ENCODE measurements at places on chromosomes 12 and 14.
A peak's percentile ranks its signal among the peaks of the same experiment; 100 is the strongest.

GRCh38 chr12:63941166-63941800 lies 96.8 kb downstream of the SRGAP1 start:
- DNase-seq, result no peak

DNA sequence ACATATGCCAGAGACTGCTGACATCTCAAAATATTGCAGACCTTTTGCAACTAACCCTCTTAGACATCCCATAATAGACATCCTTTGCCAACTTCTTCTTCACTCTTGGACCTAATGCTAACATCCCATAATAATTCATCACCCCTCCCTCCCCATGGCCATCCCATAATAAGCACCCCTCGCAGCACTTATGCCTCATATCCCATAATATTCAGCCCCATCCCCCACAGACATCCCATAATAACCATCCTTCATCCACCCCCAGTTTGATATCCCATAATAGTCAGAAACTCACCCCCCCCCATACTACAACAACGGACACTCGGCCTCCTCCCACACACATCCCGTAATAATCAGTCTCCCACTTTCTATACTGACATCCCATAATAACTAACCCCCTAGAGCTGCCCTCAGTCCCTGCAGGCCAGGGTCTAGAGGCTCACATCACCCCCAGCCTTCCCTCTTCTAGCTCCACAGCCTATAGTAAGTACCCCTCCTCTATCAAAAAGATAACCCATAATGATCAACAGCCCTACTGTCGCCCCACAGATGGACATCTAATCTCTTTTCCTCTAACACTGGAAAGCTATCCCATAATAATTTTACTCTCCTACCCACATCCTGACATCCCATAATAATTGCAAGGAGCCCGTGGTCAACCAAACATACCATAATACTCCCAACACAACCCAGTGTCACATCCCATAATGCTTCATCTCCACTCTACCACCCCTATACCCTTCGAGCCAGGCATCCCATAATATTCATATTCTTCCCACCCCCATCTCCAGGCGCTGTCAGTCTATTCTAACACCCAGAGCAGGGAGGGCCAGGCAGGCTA lies 792 bp upstream of the CHD4 start:
- DNase-seq, result peak; percentile 53

DNA sequence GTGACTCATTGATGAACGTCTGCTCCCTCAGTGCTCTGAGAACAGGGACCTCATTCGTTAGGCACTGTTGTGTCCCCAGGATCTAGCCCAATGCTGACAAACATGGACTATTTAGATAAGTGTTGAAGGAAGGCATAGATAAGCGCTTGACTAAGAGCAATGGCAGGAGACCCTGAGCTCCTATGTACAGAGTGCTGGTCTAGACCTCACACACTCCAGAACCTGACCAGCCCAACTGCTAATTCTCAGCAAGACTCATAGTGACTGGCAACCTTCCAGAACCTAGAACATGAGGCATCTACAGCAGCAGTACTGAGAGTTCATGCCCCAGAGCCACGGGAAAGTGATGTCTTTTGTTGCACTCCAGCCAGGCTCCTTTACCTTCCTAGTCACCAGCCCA lies 69.2 kb downstream of the CRACR2A start:
- DNase-seq, result no peak

DNA sequence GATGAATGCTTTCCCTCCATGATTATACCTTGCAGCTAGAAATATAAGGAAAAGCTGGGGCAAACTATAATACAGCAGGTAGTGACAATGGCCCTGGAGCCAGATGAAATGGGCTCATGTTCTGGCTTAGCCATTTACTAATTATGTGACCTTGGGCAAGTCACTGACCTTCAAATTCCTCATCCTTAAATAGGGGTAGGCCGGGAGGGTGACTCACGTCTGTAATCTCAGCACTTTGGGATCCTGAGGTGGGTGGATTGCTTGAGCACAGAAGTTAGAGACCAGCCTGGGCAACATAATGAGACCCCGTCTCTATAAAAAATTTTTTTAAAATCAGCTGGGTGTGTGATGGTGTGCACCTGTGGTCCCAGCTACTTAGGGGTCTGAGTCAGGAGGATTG lies 155.4 kb downstream of the C12orf75 start:
- no peak for DNase-seq

DNA sequence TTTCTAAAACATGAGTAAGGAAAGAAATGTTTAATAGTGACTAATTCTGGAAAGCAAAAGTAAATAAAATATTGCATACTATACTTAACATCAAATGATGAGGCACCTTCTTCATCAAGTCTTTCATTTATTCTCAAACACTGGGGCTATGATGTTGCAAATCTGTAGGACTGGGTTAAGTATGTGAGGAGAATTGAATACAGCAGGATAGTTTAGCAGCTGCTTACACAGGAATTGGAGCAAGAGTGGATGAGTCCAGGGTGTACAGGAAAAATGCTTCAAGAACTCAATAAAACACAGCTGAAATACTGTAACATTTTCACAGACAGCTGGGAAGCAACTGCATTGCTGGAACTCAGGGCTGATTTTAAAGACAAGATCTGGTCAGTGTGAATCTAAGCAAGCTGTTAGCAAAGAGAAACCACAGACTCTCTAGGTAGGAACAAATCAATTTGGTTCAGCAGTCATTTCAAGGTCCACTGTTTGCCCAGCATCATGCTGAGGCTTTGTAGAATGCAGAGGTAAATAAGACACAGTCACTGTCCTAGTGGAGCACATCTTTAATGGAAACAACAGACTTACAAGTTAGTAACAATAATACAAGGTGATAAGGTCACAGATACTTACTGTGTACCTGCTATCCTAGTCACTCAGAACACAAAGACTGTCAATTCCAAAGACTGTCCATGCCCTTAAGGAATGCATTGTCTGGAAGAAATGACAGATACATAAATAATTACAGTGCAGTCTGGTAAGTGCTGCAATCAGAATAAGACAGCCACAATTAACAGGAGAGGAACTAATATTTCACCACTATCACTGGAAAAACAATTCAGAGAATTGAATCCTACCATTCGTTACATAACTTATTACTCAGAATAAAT lies 96.8 kb upstream of the DACT1 start:
- no peak for DNase-seq

- DNase-seq, result no peak
Measured at GRCh38 chr14:100532906-100533655, 54.1 kb downstream of the BEGAIN start.

- no peak for DNase-seq
Measured at GRCh38 chr12:18340186-18340585, 78.9 kb downstream of the PIK3C2G start.

GRCh38 chr12:26971963-26972362 lies 33.7 kb downstream of the FGFR1OP2 start:
- DNase-seq, result peak; percentile 23

GRCh38 chr12:71585218-71585617 lies 78.4 kb downstream of the ZFC3H1 start:
- DNase-seq, result no peak

GRCh38 chr14:92144708-92145107 lies 22.9 kb downstream of the CPSF2 start:
- no peak for DNase-seq

DNA sequence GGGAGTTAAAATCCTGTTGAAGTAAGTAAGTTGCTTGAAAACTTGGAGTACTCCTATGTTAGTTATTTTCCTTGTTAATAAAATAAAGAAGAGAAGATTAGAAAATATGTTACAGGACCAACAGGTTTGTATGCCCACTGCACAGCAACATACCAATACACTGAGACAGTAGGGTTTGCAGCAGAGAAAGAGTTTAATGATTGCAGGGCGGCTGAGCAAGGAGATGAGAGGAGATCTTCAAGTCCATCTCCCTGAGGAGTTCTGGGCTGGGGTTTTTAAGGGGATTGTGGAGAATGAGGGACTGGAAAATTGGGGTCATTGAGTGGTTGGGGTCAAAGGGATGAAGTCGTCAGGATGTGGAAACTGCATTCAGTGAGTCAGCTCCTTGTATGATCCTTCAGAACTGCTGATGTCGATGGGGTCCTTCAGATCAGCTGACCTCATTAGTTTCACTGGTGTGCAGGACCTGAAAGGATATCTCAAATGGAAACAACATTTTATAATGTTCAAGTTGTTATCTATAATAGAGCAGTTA lies 4.3 kb upstream of the HSD17B6 start:
- DNase-seq, result no peak

- no peak for DNase-seq
Measured at GRCh38 chr12:100717733-100718067, 76.9 kb upstream of the ANO4 start.

DNA sequence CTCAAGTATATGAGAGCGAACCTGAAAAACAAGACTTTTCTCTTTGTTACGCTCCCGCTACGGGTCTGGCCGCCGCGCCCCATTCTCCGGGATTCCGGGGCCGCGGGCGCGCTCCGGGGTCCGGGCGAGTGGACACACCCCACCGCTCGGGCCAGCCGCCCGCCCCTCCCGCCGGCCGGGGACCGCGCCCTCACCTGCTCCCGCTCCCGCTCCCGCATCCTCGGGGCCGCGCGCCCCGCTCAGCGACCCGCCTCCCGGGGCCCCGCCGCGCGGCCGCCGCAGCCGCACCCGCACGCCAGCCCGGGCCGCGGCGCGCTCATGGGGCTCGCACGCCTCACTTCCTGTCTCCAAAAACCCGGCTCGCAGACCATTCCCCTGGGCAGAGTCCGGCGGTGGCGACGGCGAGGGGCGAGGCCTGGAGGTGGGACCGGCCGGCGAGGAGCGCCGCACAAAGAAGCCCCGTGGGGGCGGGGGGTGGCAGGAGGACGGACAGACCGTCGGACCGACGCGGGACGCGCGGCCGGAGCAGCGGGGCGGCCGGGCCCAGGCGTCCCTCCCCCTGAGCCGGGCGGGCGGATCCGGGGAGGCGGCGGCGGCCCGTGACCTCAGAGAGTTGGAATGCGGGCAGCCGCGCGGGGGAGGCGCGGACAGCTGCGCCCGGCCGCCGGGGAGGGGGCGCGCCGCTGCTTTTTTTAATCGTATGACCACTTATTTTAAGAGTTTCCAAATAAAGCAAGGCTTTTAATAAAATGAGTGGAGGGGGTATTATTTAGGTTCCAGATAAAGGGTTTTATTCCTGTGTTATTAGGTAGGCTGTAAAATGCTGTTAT lies at the start of gene PTPN21:
TSS of gene PTPN21 (minus strand) at position 551 of the 830 bp plus-strand sequence. CDS start 4,590 bp downstream, outside the sequence.
- DNase-seq, result peak; percentile 37

DNA sequence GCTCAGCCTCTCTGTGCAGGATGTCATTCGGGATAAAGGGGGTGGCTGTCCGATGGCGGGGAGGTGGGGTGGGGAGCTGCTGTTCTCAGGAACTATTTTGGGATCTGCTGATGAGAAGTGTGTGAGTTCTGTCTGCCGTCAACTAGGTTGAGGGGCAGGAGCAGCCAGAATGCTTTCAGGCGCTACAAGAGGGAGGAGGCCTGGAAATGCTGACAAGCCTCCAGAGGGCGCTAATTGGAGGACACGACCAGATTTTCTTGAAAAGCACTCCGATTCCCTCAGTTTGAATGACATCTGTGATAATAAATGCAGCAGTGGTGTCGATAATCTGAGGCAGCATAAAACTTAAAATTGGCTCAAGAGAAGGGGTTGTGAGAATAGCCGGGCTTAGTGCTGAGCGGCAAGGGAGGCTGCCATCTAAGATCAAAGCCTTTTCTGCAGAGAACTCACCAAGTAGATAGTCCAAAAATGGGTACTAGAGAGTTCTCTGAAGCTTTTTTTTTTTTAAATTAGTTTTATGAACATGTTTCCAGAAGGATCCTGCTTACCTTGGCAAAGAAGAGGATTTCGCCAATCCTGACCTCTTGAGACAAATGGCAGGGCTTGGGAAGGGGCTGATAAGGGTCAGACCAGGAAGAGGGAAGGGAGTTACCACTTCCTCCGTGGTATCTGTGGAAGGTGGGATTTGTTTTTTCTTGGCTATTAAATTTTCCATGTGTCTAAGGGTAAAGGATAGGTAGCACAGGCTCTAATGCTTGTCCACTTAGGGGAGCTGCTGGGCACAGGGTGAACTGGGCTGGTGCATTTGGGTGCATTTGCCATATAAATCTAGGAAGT lies 94.4 kb downstream of the CRACR2A start:
- peak; percentile 35 for DNase-seq

- DNase-seq, result no peak
Measured at GRCh38 chr14:74403619-74404417, 22.2 kb downstream of the SYNDIG1L start.

DNA sequence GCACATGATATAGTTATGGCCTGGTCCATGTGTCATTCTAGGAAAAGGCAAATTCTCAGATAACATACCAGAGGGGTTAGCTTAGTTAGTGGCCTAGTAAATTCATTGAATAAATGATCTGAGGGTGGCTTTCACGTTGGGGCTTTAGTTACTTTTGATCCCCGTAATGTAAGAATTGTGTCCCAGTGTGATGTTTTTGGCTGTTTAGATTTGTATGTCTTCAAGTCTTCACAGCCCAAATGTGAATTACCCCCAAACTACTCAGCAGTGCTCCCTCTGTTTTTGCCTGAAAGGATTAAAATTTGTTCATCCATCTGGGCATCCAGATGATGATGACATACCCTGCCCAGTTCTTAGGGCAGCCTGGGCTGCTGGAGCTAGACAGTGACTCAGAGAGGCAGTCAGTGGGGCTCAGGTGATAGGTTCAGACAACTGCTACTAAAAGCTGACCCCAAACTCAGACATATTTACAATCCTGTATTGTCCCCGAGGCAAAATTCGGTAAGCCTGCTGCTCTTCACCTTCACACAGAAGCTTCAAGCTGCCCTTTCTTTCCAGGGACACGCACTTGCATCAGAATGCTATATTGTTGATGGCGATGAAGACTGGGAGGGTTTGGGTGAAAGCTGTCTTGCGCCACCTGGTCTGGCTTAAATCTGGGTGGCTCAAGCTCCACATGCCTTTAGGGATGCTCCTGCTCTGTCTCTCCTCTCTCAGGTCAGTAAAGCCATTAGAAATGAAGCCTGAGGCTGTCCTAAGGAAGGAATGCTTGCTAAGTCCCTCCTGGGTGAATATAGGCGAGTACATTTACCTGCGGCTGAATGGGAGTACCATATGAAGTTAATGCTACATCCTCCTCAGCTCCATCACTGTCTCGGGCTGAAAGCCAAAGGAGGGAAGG lies 10.3 kb downstream of the GPRC5D start:
- no peak for DNase-seq

DNA sequence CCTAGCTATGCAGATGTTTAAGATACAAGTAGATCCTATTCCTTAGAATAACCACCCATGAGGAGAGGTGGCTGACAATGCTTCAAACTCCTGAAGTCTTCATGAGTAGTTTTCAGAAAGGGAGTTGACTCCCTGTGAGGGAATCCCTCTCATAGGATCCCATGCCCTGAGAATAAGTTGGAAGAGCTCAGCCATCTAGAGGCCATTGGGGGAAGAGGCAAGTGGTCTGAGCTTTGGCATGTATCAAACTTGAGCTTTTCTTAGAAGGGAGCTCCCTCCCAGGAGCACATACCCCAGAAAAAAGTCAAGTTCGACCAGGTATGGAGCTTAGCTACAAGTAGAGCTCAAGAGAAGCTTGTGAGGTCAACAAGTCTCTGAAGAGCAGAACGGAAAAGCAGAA lies 165.7 kb upstream of the RBM19 start:
- no peak for DNase-seq
